RWPE2 (cell line): ENCODE measurements at places on chromosomes 5 and 9.

- no peak for DNase-seq
Observed at GRCh38 chr5:142746532-142747433, 23.4 kb upstream of the ARHGAP26 start.

DNA sequence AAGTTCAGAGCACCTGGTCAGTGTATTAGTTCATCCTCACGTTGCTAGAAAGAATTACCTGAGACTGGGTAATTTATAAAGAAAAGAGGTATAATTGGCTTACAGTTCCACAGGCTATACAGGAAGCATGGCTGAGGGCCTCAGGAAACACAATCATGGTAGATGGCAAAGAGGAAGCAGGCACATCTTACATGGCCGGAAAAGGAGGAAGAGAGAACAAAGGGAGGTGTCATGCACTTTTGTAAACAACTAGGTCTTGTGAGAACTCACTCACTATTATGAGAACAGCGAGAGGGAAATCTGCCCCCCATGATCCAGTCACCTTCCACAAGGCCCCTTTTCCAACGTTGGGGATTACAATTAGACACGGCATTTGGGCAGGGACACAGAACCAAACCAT is 28.8 kb upstream of the CAVIN4 start:
- DNase-seq, result no peak

GRCh38 chr9:27491154-27491553 is 32.9 kb upstream of the IFNK start:
- no peak for DNase-seq

GRCh38 chr9:97900738-97901565 is 21.3 kb downstream of the TRMO start:
- no peak for DNase-seq

- no peak for DNase-seq
Observed at GRCh38 chr9:27073841-27074728, 34.9 kb upstream of the TEK start.

DNA sequence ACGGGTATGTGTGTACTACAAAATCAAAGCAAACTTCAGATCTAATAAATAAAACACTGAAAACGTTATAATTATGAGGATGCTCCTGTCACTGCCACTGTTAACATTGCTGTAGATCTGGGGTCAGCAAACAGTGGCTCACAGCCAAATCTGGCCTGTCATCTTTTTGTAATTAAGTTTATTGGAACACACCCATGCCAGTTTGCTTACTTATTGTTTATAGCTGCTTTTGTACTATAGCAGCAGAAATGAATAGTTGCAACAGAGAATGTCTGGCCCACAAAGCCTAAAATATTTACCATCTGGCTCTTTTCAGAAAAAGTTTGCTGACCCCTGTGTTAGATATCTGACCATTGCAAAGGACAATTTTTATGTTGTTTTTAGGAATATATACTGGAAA is 32.1 kb downstream of the PRRC1 start:
- no peak for DNase-seq

DNA sequence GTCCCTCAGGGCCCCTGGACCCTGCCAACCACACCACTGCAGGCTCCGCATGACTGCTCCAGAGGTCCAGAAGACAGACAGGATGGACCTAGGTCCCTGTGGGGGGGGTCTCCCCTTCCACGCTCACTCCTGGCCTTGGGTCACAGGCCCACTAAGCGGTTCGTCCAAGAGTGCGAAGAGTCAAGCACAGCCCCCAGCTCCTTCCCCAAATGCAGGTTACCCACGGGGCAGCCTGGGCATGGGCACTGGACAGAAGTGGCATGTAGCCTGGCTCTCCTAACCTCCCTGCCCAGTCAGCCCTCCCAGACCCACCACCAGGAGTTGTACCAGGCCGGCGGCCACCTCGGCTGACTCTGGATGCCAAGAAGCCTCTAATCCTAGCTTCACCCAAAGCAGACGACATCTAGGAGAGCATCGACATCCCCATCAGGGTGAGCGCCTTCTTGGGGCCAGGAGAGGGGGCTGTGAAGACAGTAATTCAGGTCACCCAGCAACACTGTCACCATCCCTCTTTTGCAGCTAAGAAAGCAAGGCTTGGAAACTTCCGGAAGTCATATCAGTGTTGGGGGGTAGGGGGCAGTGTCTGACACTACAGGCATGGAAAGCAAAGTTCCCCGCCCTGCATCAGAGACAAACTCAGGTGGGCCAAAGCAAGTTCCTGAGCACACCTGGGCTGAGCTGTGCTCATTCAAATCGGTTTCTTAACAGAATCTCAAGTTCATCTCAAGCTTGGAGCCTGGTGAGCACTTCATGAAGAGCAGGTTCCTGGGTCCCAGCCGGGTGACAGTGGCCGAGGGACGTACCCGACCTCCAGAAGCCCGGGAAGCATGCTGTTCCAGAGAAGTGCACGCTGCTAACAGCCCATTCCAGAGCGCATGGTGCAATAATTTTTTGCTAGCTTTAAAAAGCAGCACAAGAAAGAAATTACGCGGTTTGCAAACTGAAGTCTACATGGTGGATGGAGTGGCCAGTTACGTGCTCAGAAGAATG is 68.7 kb downstream of the SEMA4D start:
- no peak for DNase-seq

DNA sequence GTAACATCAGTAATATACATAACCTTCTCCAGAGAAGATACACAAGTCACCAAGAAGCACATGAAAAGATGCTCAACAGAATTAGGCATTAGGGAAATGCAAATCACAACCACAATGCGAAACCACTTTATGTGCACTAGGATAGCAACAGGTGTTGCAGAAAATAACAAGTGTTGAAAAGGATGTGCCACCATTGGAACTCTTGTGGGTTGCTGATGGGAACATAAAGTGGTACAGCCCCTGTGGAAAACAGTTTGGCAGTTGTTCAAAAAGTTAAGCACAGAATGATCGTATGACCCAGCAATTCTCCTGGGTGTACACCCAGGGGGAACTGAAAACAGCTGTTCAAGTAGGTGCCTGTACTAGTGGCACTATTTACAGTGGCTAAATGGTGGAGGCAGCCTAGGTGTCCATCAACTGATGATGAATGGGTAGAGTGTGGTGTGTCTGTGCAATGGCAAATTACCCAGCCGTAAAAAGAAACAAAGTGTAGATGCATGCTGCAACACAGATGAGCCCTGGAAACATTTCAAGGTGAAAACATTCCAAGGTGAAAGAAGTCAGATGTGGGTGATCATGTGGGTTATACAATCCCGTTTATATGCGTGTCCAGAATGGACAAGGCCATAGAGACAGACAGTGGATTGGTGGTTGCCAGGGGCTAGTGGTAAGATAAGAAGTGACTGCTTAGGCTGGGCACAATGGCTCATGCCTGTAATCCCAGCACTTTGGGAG is 27.2 kb downstream of the CCDC69 start:
- no peak for DNase-seq
